ENCODE measurements at places on chromosomes 3 and 15.

GRCh38 chr15:80202016-80202315 lies 49.2 kb downstream of the FAH start:
- DNase-seq, result no peak

GRCh38 chr3:158058495-158059130 lies 47.6 kb downstream of the SHOX2 start:
- no peak for DNase-seq

DNA sequence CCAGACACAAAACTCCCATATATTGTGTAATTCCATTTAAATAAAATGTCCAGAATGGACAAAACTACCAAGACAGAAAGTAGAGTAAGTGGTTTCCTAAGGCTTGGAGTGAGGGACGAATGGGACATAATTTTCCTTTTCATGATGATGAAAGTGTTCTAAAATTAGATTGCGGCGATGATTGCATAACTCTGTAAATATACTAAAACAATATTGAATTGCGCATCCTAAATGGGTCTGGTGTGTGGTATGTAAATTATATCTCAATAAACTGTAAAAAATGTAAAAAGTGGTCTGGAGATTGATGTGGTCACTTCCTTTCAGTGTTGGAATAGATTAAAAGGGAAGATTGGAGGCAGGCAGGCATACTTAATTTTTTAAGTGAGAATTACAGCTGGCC lies 105.9 kb upstream of the KCNAB1 start:
- DNase-seq, result no peak

DNA sequence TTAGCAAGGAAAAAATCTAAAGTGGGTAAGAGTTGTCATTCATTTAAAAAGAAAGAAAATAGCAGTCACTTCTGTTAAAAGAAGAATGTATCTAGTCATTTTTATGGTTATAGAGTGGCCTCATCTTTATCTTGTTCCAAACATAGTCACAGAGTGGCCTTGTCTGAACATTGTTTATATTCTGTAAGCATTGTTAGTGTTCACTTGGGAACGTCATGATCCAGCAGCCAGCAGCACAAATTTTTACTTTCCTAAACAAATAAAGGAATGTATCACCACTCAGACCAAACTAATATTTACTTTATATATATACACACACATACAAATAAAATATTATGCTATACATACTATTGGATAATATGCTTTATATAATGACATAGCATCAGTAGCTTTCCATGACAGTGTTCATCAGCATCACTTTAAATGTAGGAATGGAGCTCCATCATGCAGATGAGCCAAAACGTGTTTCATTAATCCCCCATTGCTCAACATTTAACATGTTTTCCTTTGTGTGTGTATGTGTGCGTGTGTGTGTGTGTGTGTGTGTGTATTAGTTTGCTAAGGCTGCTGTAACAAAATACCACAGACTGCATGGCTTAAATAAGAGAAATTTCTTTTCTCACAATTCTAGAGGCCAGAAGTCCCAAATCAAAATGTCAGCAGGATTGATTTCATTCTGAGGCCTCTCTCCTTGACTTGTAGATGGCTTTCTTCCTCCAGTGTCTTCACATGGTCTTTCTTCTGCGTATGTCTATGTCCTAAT lies 39.6 kb upstream of the GYG1 start:
- DNase-seq, result no peak

DNA sequence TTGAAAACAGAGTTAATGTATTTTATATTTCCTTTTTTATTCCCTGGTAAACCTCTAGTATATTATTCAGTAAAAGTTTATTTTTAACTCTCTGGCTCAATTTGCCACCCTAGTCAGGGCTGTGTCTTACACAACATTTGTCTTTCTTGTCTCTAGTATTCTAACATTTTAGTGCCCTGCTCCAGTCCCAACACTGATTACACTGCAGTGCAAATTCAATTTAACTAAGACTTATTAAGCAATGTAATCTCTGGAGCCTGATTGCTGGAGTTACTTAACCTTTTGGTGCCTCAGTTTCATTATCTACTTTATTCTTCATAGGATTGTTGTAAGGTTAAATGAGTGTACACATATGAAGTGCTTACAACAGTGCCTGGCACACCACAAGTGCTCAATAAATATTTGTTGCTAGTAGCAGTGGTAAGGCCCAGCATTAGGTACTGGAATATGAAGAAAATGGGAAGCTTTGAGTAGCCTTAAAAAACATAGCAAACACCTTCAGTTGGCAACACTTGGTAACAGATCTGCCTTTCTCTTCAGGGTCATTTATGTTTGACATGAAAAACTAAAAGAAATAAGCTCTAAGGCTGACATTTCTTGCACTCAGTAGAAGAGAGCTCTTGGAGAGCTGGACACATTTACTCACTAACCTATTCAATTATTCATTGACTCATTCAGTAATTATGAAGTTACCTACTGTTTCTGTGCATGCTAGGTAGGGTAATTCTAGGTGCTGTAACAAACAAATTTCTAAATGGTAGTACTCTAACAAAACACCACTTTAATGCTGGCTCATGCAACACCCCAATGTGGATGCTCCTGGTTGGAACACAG lies 364.5 kb upstream of the EPHA3 start:
- DNase-seq, result no peak

- no peak for DNase-seq
These were observed 273.6 kb downstream of the THRB start for GRCh38 chr3:24220859-24221657.

DNA sequence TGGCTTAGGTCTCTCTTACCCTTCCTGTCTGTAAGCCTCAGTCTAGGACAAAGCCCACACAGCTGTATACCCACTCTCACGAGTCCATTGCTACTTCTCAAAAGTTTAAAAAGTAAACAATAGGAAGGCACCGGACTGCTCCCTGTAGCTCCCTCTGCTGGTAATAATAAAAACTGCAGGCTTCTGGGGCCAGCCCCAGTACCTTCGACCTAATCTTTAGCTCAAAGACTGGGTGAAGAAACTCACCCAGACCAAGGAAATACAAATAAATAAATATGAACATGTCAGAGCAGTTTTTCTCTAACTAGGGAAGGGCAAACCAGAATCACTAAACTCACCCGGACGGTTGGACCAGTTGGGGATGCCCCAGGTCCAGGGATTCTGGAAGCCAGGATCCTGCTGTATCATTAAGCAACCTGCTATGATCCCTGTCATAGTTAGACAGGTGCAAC lies 5.0 kb downstream of the FAM219B start:
- peak; percentile 59 for DNase-seq

GRCh38 chr3:37666618-37667017 lies 195.1 kb upstream of the CTDSPL start:
- no peak for DNase-seq

- no peak for DNase-seq
These were observed 26.4 kb downstream of the USP3 start for GRCh38 chr15:63530752-63531299.

- peak; percentile 47 for DNase-seq
These were observed 1.3 kb downstream of the TNK2 start for GRCh38 chr3:195906865-195907683.

- no peak for DNase-seq
These were observed 230.9 kb upstream of the RORA start for GRCh38 chr15:61459785-61460707.

DNA sequence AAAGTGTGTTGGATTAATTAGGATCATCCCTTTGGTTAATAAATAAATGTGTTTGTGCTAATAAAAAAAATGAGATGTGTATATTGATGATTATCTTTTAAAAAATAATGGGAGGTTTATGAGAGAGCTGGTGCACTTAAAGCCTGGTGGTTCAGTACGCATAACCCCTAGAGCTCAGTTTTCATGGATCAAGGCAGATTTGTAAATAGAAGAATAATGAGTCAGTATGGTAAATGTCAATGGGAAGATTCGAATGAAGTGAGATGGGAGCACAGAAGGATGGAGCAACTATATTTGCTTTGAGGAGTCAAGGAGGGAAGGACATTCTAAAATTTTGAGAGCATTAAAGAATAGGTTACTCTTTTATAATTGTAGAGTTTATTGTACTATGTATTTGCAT lies 35.4 kb downstream of the AKAP13 start:
- DNase-seq, result no peak

- no peak for DNase-seq
These were observed 922.9 kb downstream of the SI start for GRCh38 chr3:164155400-164155799.

DNA sequence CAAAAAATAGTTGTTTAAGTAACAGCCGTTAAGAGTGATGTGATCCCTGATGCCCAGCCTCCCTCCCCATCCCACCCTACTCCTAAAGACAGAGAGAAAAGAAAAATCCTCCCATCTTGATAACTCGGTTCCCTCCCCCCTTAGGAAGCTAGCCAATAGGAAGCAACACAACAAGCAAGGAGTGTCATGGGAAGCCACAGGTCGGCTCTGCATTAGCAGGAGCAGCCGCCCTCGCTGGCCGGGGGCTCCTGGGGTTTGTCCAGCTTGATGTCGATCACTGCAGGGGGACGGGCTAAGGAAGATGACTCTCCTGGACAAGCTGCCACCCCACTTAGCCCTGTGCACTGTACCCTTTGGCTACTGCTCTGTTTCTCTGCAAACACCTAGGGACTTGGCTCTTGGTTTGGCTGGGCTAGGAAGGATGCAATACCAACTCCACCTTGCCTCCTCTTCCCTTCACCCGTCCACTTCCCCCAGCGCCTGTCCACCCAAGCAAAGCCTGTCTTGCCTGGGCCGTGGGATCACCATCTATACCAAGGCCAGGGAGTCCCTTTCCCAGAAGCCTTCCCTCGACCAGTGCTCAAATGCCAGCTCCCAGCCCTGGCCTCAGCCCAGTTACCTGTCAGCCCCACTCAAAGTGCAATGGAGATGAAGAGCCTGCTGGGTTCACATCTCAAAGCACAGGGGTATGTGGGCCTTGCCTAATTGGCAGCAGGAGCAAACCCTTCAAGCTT lies 23.1 kb downstream of the SRPRB start:
- no peak for DNase-seq

DNA sequence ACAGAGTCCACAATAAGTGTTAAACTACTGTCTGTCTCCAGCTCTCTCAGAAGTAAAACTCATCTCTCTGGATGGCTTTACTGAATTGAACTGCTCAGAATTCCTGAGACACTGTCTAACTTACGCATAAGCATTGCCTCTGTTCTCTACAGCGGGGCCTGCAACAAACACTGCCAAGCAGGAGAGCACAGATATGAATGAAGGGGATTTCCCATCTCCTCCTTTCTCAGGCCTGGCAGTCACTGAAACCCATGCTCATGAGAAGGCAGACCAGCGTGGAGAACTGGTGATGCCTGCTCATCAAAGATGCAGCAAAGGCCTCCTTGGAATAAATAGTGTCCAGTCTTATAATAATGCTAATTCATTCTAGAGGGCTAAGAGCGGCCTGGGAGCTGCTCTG lies 10.3 kb downstream of the RASGRP1 start:
- no peak for DNase-seq

- peak; percentile 46 for DNase-seq
These were observed 15.3 kb upstream of the IREB2 start for GRCh38 chr15:78422571-78423340.

DNA sequence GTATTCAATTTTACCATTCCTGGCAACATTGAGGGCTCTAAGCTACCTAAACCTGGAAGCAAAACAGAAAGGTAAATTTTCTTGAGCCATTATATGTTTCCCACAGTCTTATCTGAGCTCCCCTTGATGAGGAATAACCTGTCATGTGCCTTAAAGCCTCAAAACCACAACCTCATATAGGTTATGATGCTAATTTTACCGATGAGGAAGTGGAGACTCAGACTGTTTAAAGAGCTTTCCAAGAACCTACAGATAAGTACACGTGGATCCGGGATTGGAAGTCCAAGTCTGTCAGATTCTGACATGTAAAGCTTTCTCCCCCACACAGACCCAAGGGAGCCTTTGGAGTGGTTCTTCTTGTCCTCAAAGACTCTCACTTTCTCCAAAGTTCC lies 140.5 kb downstream of the SEMA6D start:
- DNase-seq, result no peak

DNA sequence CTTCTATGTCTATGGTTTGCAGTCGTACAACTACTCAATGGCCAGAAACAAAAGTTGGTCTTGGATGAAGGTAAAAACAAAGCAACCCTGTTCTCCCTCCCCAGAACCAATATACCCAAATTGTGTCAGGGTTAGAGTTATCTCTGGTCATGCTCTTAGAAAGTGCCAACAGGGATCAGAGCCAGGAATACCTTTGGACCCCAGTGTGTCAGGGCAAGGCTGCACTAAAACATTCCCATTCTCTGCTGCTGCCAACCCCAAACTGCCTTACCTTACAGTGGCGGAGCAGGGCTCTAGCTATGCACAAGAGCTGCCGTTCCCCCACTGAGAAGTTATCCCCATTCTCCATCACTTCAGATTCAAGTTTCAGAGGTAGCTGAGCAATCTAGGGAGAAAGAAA lies 42.4 kb upstream of the PARL start:
- no peak for DNase-seq

DNA sequence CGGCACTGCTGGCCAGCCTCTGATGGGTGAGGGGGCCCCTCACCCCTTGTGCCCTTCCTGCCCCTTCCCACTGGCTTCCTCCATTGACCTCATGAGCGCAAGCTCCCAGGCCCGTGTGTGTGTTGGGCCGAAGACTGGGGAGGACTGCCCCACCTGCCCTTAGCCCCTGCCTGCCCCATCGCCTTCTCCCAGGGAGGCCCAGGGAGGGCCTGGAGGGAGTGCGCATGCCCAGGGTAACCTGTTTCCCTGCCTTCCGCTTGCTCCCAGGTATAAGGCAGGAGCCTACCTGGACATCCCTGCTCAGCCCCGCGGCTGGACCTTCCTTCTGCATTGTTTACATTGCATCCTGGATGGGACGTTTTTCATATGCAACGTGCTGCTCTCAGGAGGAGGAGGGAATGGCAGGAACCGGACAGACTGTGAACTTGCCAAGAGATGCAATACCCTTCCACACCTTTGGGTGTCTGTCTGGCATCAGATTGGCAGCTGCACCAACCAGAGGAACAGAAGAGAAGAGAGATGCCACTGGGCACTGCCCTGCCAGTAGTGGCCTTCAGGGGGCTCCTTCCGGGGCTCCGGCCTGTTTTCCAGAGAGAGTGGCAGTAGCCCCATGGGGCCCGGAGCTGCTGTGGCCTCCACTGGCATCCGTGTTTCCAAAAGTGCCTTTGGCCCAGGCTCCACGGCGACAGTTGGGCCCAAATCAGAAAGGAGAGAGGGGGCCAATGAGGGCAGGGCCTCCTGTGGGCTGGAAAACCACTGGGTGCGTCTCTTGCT lies 8.8 kb downstream of the DLL4 start:
- DNase-seq, result no peak

DNA sequence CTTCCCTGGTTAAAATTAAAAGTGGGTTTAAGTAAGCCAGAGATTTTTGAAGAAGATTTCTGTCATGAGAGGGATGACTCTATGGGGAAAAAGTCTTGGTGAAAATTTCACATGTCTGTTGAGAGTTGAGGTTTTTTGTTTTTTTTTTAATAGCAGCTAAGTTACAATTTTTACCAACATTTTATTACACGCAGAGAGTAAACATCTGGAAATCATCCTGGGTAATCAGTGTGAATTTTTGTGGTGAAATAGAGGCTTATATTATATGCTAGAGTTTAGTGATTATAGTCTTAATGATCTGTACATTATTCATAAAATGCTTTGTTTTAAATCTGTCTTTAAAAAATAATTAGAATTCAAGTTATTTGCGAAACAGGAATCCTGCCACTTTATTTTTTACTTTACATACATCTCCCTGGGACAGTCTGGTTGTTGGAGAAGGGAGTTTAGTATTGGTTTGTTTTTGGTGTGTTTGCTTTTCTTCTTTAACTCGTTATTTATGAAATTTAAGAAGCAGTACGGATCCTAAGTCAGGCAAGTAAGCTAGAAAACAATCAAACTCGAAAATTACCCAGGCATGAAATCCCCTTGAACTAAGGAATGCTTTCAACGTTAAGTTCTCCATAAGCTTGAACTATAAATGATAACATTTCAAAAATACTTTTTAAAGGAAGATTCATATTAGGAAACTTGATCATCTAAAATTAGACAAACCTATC lies 143.4 kb upstream of the TSC22D2 start:
- DNase-seq, result no peak

- no peak for DNase-seq
These were observed 9.2 kb downstream of the NFKBIZ start for GRCh38 chr3:101858464-101859030.
